A549 treated with CORT108297 at 1 μM for 4 hours (cell line): ENCODE measurements at places on chromosomes 4 and X. TPM values are rescaled to one million over a fixed set of nuclear protein-coding genes. Genes with fewer than 3 reads are reported as not detected.

Gene USP11
- total RNA-seq, result 47.0 to 53.2 TPM (median 52.4 TPM) in 5 replicates

Gene TBC1D25
- 9.5 to 12.7 TPM (median 11.8 TPM) in 5 replicates for total RNA-seq

Gene FGFBP2
- total RNA-seq, result 0.06 to 0.15 TPM (median 0.10 TPM) in 3 of 5 replicates, not detected in the others

Gene BMPR1B
- total RNA-seq, result 5.0 to 7.5 TPM (median 6.6 TPM) in 5 replicates

Gene LNX1
- total RNA-seq, result 0.03 to 0.13 TPM (median 0.06 TPM) in 3 of 5 replicates, not detected in the others
